ENCODE measurements at places on chromosomes 7 and 10. TPM values are rescaled to one million over a fixed set of nuclear protein-coding genes. Genes with fewer than 3 reads are reported as not detected.

Gene TMEM106B
- total RNA-seq: 31.2 TPM

Gene AMZ1
- total RNA-seq: 0.78 TPM

Gene TRPV5
- not detected for total RNA-seq

Gene AGAP9
- total RNA-seq: 5.6 TPM

Gene MLXIPL
- not detected for total RNA-seq

Gene GTF2I
- total RNA-seq: 143 TPM

Gene GSTO2
- total RNA-seq: 1.8 TPM

DNA sequence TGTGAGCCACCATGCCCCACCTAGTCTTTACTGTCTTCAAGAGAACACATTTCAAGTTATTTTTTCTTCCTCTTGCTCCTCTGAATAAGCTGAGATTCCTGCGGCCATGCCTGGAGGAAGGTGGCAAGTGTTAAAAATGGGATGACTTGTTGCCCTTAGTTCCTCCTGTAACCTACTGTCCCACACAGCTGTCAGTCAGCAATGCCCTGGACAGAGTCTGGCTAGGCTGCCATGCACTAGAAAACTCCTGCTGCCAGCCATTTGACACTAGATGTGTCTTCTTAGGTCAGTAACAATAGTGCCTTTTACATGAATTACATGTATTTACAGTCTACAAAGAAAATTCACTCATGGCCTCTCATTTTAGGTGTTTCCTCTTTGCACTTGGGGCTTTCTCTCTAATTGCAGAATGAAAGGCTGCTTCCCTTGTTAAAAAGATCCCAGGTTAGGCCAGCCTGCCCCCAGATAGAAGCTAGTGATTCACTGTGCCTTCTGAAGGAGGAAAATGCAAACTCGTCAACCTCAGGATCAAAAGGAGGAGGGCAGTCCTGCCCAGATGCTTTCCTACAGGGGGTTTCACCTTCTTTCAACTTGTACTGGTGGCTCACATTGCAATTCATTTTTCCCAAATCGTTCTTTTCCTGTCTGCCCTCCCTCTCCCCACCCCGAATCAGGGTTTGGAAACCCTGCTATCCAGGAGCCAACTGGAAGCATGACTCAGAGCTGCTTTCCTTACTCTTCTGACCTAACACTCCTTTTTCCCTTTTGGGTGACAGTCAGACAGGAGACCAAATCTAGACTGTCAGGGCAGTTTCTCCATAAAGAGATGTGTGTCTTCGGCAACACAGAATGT, 136.6 kb downstream of the SPAG6 start:
- DNase-seq: no peak

DNA sequence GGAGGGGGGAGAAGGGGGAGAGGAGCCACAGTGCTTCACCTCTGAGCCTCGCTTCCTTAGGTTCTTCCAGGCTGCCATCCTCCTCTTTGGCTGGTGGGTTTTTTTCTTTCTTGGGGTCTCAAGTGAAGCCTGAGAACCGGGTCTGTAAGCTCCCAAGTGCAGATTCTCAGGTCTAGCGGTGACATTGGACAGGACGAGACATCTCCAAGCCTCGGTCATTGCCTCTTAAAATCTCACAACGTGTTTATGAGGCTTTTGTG, 817 bp upstream of the IL15RA start:
- no peak for DNase-seq

DNA sequence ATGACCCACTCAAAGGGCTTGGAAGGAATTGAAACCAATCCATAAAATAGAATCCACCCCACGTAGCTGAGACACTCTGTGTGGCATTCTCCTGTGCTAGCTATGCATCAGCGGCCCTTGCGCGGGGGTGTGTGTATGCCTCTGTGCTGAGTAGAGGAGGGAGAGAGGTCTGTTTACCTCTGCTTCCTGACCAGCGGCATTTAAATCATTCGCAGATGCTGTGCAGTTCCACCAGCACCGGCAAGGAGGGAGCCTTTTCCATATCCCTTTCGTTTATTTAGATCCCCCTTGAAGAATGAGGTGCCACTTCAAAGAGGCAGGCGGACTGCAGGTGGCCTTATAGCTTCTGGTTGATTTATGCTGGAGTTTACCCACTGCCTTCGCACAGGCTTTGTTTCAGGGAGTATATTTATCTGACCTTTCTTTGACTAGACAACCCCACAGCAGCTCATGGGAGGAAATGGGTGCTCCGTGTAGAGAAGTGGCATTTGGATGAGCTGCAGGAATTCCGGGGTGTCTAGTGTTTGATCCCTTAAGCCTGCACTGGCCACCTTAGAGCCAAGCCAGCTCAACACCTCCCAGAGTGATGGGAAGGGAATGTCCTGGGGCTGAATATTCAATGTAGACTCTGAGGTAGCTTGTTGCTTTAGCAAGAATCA, 11.4 kb downstream of the C10orf53 start:
- no peak for DNase-seq

DNA sequence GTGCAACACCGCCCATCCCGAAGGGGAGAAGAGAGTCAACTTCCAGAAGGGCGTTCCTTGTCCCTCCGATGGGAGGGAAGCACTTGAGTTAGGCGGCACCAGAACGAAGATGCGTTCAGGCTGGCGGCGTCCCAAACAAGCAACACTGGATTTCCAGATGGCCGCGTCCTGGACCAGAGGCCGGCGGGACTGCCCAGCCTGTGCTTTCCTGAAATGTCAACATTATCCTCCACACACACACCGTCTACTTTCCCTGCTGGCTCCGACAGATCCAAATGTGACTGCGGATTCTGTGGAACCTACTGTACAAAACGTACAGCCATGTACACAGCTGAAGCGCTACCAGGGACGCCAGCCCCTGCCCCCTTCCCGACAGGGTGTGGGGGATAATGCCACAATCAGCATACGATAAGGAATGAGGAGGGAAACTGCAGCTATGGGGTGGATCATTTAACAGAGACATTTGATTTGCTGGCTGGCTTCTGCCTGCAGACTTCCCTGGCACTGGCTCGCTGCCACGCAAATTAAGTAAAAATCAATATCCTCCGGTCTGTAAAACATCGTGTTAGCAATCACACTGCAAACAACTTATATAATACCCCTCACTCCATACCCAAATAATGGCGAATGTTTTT, 82.1 kb downstream of the ZRANB1 start:
- no peak for DNase-seq

GRCh38 chr7:138349841-138350700, 110.0 kb upstream of the TRIM24 start:
- DNase-seq: no peak

GRCh38 chr10:45325116-45325515, 9.7 kb upstream of the OR13A1 start:
- no peak for DNase-seq

- no peak for DNase-seq
Measured at GRCh38 chr7:37318541-37318940, 130.1 kb downstream of the ELMO1 start.

GRCh38 chr10:83764666-83765065, 374.6 kb upstream of the GHITM start:
- DNase-seq: no peak

- no peak for DNase-seq
Measured at GRCh38 chr7:14286036-14286435, 296.6 kb upstream of the ETV1 start.

DNA sequence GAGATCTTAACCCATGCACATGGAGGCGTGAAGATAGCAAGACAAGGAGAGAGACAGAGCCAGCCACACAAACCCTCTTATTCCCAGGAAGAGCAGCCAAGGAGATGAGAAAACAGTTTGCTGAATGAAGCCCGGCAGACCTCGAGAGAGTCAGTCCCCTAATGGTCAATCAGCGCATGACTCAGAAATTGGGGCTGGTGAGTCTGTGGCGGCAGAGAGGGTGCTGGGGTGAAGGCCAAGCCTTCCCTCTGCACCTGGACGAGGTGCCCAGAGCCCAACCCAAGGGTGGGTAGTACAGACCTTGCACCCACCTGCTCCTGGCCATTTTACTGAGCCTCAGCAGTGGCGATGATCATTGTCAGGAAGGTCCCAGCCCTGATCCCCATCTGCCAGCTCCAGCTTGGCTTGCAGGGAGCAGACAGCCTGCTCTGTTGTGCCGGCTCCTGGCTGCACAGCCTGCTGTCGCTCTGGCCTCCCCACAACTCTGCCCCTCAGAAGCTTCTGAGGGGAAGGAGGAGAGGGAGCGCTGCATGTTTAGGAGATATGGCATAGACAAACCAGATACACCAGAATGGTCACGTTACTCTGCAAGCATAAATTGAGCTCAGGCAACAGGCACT, 256.6 kb downstream of the RPS24 start:
- no peak for DNase-seq

- DNase-seq: no peak
Measured at GRCh38 chr7:27714831-27715444, 25.0 kb upstream of the TAX1BP1 start.

DNA sequence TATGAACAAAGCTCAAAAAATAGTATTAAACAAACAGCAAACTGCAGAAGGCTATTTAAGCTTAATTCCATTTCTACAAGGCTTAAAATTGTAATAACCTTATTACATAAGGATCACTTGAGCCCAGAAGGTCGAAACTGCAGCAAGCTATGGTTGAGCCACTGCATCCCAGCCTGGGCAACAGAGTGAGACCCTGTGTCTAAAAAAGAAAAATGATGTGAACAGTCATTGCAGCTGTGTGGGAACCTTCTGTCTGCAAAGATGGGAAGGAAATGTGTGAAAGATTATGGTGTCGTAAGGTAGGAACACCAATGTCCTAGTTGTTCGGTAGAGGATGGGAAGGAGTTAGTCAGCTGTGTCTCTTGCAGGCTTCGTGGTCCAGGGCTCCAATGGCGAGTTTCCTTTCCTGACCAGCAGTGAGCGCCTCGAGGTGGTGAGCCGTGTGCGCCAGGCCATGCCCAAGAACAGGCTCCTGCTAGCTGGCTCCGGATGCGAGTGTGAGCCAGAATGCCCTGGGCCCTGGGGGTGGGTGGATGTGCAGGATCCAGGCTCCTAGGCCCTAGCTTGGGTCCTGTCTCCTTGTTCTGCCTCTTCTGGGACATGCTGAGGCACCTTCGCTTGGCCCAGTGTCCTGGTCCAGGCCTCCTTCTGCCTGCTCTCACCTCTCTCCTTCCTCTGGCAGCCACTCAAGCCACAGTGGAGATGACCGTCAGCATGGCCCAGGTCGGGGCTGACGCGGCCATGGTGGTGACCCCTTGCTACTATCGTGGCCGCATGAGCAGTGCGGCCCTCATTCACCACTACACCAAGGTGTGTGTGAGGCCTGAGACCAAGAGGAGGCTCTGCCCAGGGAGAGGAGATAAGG, 9.1 kb downstream of the C10orf62 start:
- DNase-seq: no peak

DNA sequence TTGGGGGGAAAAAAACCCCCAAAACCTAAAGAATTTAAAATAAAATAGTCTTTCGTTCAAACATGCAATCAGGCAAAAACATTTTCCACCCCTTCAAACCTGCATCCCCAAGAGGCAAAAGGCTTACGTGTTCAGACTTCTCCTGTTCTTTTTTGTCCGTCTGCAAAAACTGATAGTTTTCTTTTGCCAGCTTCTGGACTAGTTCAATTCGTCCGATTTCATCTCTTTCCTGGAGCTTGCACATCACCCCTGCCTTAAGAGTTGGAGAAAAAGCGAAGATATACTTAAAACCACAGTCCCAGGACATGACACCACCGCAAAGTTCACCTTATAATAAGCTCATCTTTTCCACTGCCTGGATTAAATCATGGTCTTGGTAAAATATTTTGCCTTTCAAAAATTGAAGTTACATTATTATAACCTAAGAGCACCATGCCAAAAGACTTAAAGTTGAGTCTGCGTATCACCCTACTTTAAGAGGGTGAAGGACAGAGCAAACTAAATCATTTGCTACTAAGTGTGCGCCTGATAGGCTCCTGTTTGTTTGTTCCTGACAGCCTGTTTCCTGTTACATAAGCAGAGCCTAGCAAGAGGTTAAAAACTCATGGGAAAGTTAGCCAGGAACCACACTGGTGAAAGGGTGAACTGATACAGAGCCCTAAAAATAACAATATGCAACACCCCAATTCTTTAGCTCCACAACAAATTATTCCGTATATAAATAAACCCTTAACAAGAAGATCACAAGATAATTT, 137.0 kb downstream of the RAPGEF5 start:
- DNase-seq: no peak

- no peak for DNase-seq
Measured at GRCh38 chr10:48704156-48704555, 19.5 kb downstream of the WDFY4 start.

DNA sequence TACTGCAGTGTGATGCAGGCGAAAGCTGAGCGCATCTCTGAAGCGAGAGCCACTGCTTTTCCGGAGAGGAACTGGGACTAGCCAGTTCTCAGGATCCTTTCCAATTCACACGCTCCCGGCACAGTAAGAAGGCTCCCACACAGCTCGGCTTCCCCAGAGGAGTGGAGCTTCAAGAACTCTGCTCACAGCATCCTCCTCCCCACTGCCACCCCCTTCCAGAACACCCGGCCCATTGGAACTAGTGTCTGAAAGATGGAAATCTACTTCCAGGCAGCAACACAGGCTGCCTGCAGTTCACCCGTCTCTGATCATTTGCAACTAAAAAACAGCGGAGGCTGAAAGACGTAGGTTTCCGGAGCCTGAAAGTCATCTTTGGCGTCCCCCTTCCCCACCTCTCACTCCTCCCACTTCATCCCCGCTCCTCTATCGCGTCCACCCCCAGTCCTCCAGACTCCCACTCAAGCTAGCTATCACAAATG, at the start of gene DGKB:
TSS of gene DGKB (minus strand) at position 163 of the 479 bp plus-strand sequence.
- no peak for DNase-seq

All from activated CD4-positive, alpha-beta memory T cell treated with anti-CD3 and anti-CD28 coated beads, Interleukin-2, amount 10 ng/mL, durations not matched to agents 7 days and 5 days (primary cell).